Right ventricle myocardium inferior (tissue), 1 donor: ENCODE measurements at places on chromosomes 16 and 17. TPM values are rescaled to one million over a fixed set of nuclear protein-coding genes. Genes with fewer than 3 reads are reported as not detected.

Gene MILR1
- total RNA-seq: 3.8 TPM

Gene SLC5A11
- not detected for total RNA-seq

Gene SETD1A
- 9.4 TPM for total RNA-seq

Gene WNT3
- 1.0 TPM for total RNA-seq

Gene MYL11
- not detected for total RNA-seq

Gene ELMO3
- total RNA-seq: 0.89 TPM

Gene BIRC5
- 1.2 TPM for total RNA-seq

Gene AARSD1
- 32.1 TPM for total RNA-seq

Gene SCIMP
- 1.0 TPM for total RNA-seq

Gene TNK1
- total RNA-seq: 2.6 TPM

Gene STX1B
- 0.41 TPM for total RNA-seq

Gene PYY
- total RNA-seq: not detected

Gene ARSG
- total RNA-seq: 2.2 TPM

Gene DNAAF8
- 1.5 TPM for total RNA-seq

Gene MAPT
- 39.3 TPM for total RNA-seq

Gene SDK2
- 1.6 TPM for total RNA-seq

Gene CFAP52
- not detected for total RNA-seq

Gene MLKL
- 4.3 TPM for total RNA-seq

Gene TM4SF5
- not detected for total RNA-seq

Gene SCARF1
- total RNA-seq: 12.4 TPM

Gene KRT33B
- total RNA-seq: not detected
